ENCODE measurements at places on chromosomes 3 and 15.

GRCh38 chr15:68410466-68411342 lies 21.3 kb downstream of the ITGA11 start:
- no peak for DNase-seq

DNA sequence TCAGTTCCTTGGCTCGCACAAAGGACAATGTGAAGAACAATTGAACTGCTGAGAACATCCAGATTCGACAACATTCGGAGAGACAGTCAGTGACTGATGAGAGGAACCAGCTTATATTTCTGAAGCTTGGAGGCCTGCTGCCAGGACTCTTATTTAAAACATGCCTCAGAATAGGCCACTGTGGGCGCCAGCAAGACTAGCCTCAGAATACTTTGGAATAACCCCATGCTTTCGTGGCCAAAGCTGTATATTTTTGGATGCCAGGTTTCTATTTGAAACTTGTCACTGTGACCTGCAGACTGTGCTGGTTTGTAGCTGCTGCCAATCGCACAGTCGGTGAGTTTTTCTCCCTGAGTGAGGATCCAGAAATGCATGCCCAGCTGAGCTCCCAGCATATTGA lies 129.9 kb upstream of the UBE3A start:
- DNase-seq = no peak

GRCh38 chr15:53307952-53308624 lies 451.4 kb downstream of the WDR72 start:
- no peak for DNase-seq

GRCh38 chr15:100350434-100351226 lies 8.9 kb upstream of the ADAMTS17 start:
- DNase-seq = no peak

GRCh38 chr15:65165875-65166274 lies 19.3 kb downstream of the CLPX start:
- DNase-seq = no peak

- DNase-seq = no peak
Measured at GRCh38 chr3:108099679-108100428, 9.0 kb upstream of the CD47 start.

- no peak for DNase-seq
Measured at GRCh38 chr3:9862391-9863057, 17.5 kb downstream of the CIDEC start.

DNA sequence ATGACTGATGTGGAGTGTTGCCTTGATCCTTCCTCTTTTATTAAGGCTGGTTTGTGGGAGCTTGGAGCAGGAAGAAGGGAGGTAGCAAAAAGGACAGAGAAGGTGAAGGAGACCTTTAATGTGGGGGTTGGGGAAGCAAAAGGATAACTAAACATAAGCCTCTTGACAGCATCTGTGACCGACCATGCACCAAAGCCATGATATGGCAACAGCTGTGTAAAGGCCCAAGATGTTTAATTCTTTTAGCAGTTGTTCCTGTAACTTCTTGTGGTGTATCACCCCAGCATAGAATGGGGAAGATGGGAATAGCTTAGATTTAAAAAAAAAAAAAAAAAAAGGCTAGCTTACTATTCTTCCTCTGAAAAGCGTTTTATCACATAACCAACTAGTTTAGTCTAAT lies 194.7 kb downstream of the KLHL25 start:
- no peak for DNase-seq

DNA sequence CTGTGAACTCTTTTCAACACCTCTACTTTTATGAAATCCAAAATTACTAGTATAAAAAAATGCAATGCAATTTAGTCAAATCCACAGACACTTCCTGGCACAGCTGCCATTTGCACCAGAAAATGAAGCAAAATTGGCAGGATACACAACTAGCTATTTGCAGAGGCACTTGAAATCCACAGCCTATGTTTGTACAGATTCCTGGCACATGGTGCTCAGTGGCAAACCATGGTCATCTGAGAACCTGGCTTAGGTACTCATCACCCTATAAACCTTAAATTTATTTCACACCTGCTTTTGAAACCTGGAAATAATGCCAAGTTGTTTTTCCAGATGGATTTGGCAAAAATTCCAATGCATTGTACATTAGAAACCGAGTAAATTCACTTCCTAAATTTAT lies 20.2 kb upstream of the PPM1L start:
- DNase-seq = no peak

GRCh38 chr3:41205591-41205990 lies 6.3 kb downstream of the CTNNB1 start:
- no peak for DNase-seq

DNA sequence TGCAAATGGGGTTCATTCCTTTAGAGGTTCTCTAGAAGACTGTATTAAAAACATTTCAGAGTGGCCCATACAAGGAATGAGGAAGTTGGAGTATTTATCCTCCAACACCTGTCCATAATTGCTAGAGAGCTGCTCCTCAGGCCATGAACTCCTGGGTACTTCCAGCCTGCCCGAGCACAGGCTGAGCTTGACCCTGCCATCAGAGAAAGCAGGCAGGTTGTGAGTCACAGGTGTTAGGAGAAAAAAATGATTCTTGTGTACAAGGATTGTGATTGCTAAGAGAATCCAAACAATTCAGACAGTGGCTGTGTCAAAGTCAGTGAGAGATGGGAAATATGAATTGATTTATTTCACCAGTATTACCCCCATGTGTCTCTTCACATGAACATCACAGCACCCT lies 156.8 kb upstream of the GADL1 start:
- no peak for DNase-seq

DNA sequence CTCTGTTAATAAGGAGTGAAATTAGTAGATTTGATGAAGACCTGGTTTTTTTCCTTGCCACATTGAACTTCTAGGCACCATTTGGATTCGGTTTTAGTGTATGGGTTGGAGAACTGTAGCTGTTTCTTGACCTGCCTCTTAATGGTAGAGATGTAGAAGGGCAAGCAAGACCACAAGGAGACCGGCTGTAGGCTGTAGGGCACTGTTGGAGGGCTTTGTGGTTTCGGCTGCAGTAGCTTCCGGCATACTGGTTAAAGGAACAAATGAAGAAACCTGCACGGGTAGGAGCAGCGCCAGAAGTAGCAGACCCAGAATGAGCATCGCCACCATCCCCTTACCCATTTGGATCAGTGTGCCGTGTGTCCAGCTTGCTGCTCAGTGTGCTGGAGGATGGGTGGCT lies 7.9 kb downstream of the PCLAF start:
- DNase-seq = no peak

- DNase-seq = no peak
Measured at GRCh38 chr3:122915300-122916055, 112.1 kb downstream of the SEMA5B start.

GRCh38 chr3:23044463-23044862 lies 158.7 kb upstream of the UBE2E2 start:
- DNase-seq = no peak

GRCh38 chr15:26806151-26806550 lies 33.3 kb upstream of the GABRB3 start:
- DNase-seq = no peak

DNA sequence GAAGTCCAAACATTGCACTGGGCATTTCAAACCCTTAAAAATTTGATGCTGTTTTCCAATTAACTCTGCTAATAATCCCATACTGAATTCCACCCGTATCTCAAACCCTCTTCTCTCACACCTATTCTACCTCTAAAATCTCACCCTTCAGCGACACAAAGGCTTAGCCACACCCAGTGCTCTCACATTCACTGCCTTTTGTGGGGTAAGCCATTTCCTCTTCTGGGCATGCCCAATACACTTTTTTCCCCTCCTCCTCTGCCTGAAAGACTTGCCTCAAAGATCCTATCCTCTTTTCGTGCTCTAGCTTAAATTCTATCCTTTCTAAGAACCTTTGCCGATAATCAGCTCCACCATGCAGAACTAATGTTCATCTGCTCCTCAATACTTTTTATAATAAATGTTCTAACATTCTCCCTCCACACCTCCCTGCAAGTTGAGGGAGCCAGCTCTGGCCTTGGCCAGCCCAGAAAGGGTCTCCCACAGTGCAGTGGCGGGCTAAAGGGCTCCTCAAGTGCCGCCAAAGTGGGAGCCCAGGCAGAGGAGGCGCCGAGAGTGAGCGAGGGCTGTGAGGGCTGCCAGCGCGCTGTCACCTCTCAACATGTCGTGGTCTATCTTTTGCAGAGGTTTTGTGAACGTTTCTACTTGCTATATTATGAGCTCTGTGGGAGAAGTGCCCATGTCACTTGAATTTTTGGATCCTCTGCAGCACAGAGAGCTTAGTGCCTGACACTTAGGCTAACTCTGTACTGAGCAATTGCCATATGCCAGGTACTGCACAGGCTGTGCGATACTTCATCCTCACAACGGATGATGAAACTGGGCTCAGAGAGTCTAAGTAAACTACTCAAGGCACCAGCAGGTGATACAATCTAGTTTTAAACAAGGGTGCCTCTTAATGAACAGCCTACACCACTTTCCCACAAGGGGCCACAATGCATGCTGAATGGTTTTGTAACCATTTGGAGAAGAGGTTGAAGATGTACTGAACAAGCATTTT lies 53.6 kb upstream of the BCL6 start:
- DNase-seq = no peak

- DNase-seq = no peak
Measured at GRCh38 chr3:173055228-173055933, 85.7 kb downstream of the SPATA16 start.

GRCh38 chr3:136385457-136385856 lies 135.3 kb downstream of the PCCB start:
- no peak for DNase-seq

GRCh38 chr15:38721568-38721945 lies 156.9 kb upstream of the RASGRP1 start:
- no peak for DNase-seq

- DNase-seq = no peak
Measured at GRCh38 chr3:40021338-40021737, 211.9 kb downstream of the MYRIP start.

GRCh38 chr3:126208606-126209256 lies 28.3 kb upstream of the ALDH1L1 start:
- DNase-seq = peak; percentile 32

GRCh38 chr3:187522293-187522692 lies 147.9 kb downstream of the SST start:
- no peak for DNase-seq

- DNase-seq = no peak
Measured at GRCh38 chr3:180420804-180421203, 181.2 kb upstream of the TTC14 start.

- DNase-seq = no peak
Measured at GRCh38 chr3:133531981-133532380, 41.5 kb upstream of the CDV3 start.

GRCh38 chr3:143171141-143171980 lies 51.8 kb downstream of the CHST2 start:
- no peak for DNase-seq

- DNase-seq = no peak
Measured at GRCh38 chr3:111700054-111700453, 104.9 kb upstream of the ZBED2 start.

DNA sequence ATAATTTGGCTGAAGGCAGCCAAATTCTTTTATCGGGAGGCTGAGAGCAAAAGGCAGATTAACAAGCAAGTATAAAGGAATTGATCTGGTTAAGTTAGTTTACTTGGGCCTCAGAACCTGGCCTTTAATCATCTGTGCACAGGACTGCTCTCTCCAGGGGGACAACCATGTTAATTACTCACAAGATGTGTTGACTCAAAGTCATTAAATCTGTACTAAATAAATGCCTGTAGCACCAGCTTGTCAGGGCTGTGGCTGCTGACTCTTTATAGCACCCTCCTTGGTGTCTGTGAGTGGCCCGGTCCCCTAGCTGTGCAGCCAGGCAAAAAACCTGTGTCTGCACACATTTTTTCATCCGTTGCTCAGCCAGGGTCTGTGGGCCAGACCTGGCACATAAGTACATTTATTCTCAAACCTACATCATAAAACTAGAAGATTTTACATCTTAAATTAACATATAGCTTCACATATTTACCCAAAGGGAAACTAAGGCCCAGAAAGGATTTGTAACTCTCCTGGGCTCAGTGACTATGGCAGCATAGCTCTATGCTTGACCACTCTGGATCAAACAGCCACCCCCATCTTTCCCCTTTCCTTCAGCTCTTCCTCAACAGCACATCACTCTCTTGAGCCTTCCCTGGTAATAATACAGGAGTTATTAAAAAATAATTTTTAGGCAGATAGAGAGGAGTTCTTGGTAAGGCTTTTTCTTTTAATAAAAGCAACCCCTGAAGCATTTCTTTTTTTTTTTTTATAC lies 51.4 kb downstream of the NCEH1 start:
- no peak for DNase-seq

DNA sequence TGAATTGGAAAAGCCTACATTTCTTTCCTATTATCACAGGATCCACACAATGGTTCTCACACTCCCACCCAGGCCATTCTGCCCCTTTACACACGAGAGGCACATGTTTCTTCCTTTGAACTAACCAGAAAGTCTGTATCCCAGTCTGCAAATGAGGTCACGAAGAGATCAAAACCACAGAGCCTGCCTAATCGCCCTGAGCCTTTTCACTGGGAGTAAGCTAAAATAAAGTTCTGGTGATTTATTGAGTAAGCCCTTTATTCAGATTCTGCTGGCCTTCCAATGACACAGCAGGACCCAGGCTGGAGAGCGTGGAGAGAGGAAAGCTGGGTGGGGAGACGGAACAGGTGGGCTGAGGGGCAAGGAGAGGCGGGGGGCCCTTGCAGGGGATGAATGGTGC lies 78.7 kb downstream of the ATP1B3 start:
- DNase-seq = no peak

GRCh38 chr3:52880047-52880446 lies 17.3 kb downstream of the STIMATE start:
- DNase-seq = no peak

- no peak for DNase-seq
Measured at GRCh38 chr3:127124120-127124519, 68.8 kb upstream of the PRR23E start.

DNA sequence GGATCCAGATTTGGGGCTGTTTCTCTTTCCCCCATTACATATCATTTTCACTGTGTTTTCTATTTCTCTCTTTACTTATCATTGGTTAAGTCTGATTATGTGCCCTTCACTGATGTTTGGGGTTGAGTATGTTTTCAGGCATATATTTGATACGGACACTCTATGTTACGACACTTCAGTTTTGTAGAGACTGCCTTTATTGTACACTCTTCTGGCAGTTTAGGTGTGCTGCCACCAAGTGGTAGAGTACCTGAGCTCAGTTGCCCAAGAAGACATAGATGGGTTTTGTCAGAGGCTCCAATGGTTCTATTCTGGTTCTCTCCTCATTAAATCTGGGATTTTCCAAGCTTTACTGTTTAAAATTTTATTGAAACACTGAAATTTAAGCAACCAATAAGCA lies 255.0 kb upstream of the ROPN1 start:
- no peak for DNase-seq

Measured in nucleus accumbens (tissue), 56 donors.